ENCODE measurements at places on chromosomes 3 and 15.
A peak's percentile ranks its signal among the peaks of the same experiment; 100 is the strongest.

DNA sequence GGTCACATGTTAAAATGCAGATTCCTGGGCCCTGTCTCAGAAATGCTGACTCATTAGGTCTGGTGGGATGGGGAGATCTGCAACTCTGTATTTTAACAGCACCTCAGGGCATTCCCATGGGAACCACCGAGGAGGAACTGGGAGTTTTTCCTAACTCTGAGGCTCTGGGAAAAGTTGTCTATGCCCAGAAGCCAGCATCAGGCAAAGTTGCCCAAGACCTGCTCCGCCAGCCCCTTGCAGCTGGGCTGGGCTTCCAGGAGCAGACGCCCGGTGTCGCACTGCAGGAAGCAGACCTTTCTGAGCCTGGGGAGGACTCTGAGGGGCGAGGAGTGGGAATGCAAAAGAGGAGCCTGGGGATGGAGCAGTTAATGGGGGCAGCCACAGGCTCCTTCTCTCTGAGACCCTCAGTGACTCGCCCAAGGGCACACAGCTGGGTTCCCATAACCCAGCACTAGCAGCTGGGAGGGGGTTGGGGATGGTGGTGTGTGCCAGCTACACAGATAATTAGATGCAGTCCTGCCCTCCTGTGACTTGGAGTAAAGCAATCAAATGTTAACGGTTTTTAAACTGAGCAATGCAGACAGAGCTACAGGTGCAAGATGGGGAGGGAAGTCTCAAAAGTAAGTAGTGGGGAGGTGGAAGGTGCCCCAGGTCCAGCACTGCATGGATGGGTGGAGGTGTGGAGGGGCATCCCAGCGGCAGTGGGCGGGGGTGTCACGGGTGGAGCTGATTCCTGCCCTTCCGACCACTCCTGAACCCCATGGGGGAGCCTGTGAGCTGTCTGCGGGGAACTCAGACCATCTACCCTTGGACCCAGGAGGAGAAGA is 100.4 kb downstream of the LSM3 start:
- no peak for DNase-seq

- DNase-seq: no peak
These were observed 322.7 kb downstream of the FOXP1 start for GRCh38 chr3:71260782-71261181.

DNA sequence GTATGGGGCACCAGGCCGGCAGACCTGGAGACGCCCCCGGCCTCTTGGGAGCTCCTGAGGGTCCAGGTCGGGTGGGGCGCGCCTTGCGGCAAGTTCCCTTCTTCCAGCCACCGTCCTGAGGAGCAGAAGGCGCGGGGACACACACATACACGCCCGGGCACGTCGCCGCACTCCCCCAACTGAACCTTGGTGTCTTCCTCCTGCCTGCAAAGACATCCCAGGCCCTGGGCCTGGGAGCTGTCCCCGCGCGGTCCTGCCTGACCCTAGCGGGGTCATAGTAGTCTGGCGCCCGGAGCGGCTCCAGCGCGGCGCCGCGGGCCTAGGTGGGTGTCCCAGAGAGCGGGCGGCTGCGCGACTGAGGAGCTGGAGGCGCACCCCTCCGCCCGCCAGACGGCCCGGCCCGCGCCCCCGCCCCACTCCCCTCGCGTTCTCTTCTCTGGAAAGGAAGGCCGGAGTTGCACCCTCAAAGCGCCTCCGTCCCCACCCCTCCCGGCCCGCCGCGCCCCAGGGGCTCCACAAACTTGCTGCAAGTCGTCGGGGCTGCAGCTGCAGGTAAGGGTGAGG is 185.9 kb upstream of the LINGO1 start:
- no peak for DNase-seq

GRCh38 chr3:50516440-50516871 is 13.0 kb upstream of the CACNA2D2 start:
- DNase-seq: no peak

DNA sequence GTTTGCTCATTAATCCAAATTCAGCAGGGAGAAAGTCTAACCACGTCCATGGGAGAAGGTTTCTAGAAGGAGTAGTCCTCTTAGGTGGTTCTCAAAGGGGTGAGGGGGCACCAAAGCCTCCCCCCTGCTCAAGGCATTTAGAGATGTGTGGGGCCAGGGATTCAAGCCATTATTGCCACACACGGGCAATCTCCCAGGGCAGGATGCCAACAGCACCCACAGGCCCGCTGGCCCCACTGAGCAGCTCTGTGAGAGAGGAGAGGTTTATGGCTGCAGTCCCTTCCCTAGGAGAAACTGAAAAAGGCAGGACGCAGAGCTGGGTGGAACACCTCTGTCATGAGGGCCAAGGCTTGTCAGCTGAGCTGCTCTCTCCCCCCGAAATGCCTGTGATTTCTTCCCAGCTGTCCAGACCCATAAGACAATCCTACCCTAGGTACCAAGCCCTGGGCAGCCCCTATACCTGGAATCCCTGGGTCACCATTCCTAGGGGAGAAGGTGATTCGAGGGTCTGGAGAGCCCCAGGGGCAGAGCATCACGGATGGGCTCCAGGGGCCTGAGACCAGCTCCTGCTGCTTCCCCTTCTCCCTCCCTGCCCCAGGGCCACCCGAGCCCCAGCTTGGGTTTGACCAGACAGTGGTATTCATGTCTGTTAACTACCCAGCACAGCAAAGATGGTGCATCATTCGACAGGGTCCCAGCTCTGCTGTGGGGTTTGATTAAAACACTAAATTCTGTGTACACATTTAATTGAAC is 39.0 kb downstream of the WHAMM start:
- no peak for DNase-seq

GRCh38 chr15:55588815-55589115 is 620 bp upstream of the PYGO1 start:
- DNase-seq: no peak

- DNase-seq: no peak
These were observed 50.2 kb upstream of the MGA start for GRCh38 chr15:41610048-41610447.

DNA sequence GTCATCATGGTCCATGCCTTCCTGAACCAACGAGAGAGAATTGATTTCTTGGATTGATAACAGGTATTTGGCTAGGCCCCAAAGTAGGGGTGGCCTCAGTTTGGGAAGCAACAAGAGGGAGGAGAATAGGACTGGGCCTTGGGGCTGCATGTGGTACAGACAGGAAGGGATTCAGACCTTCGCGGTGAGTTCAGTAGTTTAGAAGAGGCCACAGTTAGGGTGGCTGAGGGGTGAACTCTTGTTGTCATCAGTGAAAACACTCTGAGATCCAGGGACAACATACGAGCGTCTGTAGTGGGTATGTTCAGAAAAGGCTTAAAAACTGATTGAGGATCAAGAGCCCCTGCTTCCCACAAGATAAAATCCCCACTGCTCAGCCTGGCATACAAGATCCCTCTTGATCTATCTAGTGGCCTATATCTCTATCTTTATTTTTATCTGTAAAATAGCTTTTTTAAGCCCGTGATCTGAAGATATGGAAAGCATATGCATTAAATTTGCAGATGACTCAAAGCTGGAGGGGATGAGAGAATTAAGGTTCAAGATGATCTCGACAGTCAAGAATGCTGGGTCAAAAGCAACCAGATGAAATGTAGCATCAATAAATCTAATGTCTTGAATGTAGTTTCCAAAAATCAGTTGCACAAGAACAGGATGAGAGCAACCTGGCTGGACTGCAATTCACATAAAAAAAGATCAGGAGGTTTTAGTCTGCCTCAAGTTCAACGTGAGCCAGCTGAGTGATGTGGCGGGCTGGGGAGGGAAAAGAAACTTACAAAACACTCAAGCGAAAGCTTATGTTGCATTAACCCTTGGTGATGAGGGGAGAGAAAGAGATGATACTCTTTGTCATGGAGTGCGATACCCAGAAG is 221.1 kb upstream of the TLE3 start:
- DNase-seq: no peak

DNA sequence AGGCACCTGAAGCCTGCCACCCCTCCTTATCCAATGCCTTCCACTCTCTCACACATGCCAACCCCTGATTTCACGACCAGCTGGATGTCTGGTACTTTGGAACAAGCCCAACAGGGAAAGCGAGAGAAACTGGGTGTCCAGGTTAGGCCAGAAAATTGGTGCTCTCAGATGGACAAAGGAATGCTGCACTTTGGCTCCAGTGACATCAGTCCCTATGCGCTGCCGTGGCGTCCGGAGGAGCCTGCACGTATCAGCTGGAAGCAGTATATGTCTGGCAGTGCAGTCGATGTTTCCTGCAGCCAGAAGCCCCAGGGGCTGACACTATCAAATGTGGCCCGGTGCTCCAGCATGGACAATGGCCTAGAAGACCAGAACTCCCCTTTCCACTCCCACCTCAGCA is 45.2 kb downstream of the CDAN1 start:
- DNase-seq: no peak

DNA sequence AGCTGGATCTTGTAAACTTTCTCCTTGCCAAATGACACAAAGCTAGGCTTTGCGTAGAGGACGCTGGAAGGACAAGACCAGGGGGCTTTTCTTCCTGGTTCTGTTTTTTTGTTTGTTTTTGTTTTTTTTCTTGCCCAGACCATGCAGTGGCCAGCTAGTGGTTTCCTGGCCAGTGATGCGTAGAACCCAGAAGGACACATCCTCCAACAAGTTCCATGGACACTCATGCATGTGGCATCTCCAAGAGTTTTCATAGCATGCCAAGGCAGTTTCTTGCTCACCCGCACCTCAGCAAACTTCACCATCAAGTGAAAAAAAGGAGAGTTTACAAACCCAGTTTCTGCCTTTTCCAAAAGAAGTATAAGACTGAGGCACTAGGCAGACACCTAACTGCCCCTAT is 46.1 kb upstream of the TMCO5A start:
- no peak for DNase-seq

DNA sequence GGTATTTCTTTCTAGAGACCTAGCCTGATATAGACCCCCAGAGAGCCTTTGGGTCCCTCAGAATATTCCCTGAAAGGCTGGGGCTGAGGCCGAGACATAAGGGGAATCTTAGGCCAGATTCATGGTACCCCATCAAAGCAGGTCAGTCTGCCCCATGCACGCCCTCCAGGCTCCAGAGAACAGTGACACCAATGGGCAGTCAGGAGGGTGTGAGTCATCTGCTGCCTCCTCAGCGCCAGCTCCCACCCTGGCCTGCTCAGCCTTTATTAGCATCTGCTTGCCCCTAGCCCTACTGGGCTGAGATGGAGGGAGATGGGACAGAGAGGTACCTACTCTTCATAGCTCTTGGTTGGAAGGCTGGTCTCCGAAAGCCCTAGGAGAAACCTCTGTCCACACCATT is 14.3 kb upstream of the CAMKV start:
- DNase-seq: no peak

DNA sequence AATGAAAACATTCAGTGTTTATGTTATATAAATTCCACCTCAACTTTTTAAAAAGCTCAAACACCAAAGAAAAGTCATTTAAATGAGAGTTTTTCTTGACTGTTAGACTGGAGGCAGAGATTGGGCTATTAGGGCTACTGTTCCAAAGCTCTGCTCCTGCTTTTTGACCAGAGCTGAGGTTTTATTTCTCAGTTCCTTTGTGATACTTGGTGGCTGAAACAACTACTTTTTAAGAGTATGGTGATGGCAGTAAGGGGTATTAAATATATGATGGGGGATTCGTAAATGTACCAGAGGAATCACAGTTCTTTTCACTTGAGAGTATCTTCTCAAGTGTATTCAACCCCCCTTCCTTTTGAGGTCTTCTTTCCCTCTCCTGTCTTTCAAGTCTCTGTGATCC is 186.1 kb upstream of the CGNL1 start:
- DNase-seq: no peak

DNA sequence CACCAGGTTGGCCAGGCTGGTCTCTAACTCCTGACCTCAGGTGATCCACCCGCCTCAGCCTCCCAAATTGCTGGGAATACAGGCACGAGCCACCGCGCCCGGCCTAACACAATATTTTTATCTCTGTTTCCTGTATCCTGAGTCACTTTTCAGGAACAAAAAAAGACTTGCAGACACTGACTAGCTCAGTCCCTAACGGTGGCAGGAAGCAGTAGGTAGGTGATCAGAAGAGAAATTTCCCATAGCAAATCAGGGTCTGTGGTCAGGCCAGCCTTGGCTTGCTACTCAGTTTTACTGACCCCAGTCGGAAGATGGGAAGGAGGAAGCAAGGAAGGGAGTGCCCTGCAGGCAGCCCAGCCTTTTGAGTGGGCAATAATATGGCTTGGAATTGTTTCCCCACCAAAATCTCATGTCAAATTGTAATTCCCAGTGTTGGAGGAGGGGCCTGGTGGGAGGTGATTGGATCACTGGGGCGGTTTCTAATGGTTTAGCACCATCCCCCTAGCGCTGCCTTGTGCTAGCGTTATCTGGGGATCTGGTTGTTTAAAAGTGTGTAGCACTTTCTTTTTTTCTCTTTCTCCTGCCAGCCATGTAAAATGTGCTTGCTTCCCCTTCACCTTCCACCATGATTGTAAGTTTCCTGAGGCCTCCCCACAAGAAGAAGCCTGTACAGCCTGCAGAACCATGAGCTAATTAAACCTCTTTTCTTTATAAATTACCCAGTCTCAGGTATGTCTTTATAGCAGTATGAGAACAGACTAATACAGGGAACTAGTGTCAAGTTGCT is 19.5 kb upstream of the CDCP1 start:
- no peak for DNase-seq

DNA sequence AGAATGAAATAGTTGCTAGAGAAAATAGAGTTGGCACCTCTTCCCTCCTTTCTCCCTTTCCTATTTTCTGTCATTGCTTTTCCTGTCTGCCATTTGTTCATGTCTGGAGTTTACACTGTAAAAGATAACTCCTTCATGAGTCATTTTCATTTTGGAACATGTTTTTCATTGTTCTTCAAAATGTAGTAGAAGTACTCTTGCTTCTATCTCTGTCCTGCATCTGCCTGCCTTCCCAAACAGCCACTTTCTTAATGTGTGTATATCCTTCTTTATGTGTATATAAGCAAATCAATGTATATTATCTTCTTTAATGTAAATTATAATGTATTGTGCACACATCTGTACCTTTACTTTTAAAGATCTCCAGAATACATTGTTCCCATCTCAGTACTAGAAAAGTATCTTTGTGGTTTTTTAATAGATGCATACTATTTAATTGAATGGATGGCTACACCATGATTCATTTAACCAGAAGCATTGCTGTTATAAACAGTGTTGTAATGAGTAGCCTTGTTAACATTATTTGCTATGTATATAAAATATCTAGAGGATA is 41.1 kb downstream of the TSC22D2 start:
- peak; percentile 3 for DNase-seq

- no peak for DNase-seq
These were observed 27.2 kb downstream of the ACAA1 start for GRCh38 chr3:38109580-38110313.

- DNase-seq: no peak
These were observed 145.7 kb upstream of the PLAAT1 start for GRCh38 chr3:193095366-193095765.

- no peak for DNase-seq
These were observed 25.2 kb downstream of the EOMES start for GRCh38 chr3:27696906-27697305.

GRCh38 chr15:59976480-59977271 is 27.4 kb upstream of the FOXB1 start:
- DNase-seq: no peak

- DNase-seq: no peak
These were observed 212.3 kb upstream of the NECTIN3 start for GRCh38 chr3:110859336-110859735.

DNA sequence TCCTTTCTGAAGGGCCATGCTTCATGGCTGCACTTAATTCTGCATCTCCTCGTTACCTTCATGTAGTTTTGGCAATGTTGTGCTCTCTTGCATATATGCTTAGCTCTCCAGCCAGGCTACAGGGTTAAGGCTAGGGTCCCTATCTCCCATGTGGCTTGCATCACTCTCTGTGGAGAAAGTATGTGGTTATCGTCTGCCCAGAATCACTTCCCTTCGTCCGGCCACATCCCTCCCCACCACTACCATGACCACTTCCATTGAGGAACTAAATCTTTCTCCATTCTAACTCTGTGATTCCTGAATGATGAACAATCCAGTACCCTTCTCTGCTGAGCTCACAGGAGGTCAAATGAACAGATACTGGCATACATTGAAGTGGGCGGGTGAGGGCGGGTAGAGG is 34.0 kb downstream of the WWTR1 start:
- no peak for DNase-seq

Data from SW 1271 (cell line).